ENCODE measurements at places on chromosomes 16 and 17. TPM values are rescaled to one million over a fixed set of nuclear protein-coding genes. Genes with fewer than 3 reads are reported as not detected.

Gene FKBP10
- 164 TPM for total RNA-seq

Gene PRSS22
- total RNA-seq: not detected

Gene SMARCD2
- total RNA-seq: 83.2 TPM

Gene ASGR1
- total RNA-seq: 9.1 TPM

Gene EFCAB5
- total RNA-seq: 0.15 TPM

Gene PIMREG
- 26.0 TPM for total RNA-seq

Gene MYL4
- total RNA-seq: not detected

Gene TMEM220
- 2.6 TPM for total RNA-seq

Gene NPTX1
- total RNA-seq: 0.65 TPM

Gene PLXDC1
- total RNA-seq: not detected

Gene CCP110
- total RNA-seq: 9.7 TPM

Gene SIAH1
- total RNA-seq: 27.9 TPM

Gene P2RX1
- not detected for total RNA-seq

Gene CDH5
- total RNA-seq: 373 TPM

Gene NF1
- 24.7 TPM for total RNA-seq

Gene TBC1D24
- 9.7 TPM for total RNA-seq

Gene ANKRD40CL
- total RNA-seq: not detected

Gene FAM171A2
- 10.4 TPM for total RNA-seq

Gene PRRT2
- 0.65 TPM for total RNA-seq

Gene DUXB
- not detected for total RNA-seq

Gene SLFN14
- total RNA-seq: not detected

Gene TMEM238L
- not detected for total RNA-seq

Gene CES5A
- total RNA-seq: not detected

Gene MEIOB
- total RNA-seq: 0.30 TPM

Gene KRT23
- total RNA-seq: not detected

Gene CEMP1
- total RNA-seq: not detected

Gene CBFA2T3
- total RNA-seq: not detected

Gene SEZ6L2
- total RNA-seq: 3.9 TPM

Gene TBC1D3L
- 2.7 TPM for total RNA-seq

Gene ATAD5
- total RNA-seq: 3.6 TPM

Gene FOXN1
- not detected for total RNA-seq

Gene SPEM2
- not detected for total RNA-seq

Gene CCL13
- total RNA-seq: not detected

Gene STXBP4
- total RNA-seq: 8.4 TPM

Gene ERN2
- total RNA-seq: not detected

Gene TMED6
- total RNA-seq: not detected

Gene PIGQ
- total RNA-seq: 24.2 TPM

Gene ZP2
- total RNA-seq: not detected

Gene LITAFD
- total RNA-seq: not detected

Gene GRAPL
- total RNA-seq: 7.0 TPM

Gene MYO15A
- 0.15 TPM for total RNA-seq

Gene MYH8
- total RNA-seq: not detected

Gene ADGRG3
- total RNA-seq: not detected

Gene GUCY2D
- not detected for total RNA-seq

Gene CASKIN1
- total RNA-seq: 0.32 TPM

Gene KRT31
- not detected for total RNA-seq

Gene PCTP
- total RNA-seq: 33.9 TPM

Gene KRTAP1-1
- not detected for total RNA-seq

Gene MYH1
- not detected for total RNA-seq

Gene MYL11
- not detected for total RNA-seq

Gene KRTAP3-2
- total RNA-seq: not detected

Gene VMO1
- 1.7 TPM for total RNA-seq

Gene KRTAP4-1
- not detected for total RNA-seq

Gene COX11
- 54.6 TPM for total RNA-seq

All from epithelial cell of umbilical artery (primary cell).